ENCODE measurements at places on chromosomes 3 and 15. TPM values are rescaled to one million over a fixed set of nuclear protein-coding genes. Genes with fewer than 3 reads are reported as not detected.

Gene AGBL1
- not detected for total RNA-seq

Gene HGD
- 17.6 TPM for total RNA-seq

Gene DTX3L
- 11.6 TPM for total RNA-seq

Gene ZNF662
- not detected for total RNA-seq

Gene RYR3
- total RNA-seq, result 0.05 TPM

Gene LDHAL6B
- total RNA-seq, result not detected

Gene PRSS50
- total RNA-seq, result not detected

Gene SLC22A14
- not detected for total RNA-seq

Gene ZKSCAN7
- not detected for total RNA-seq

Data from A549 treated with CpdA at 1 μM for 4 hours (cell line).